ENCODE measurements at places on chromosomes 4 and X.

- DNase-seq = peak; percentile 60
Observed at GRCh38 chr4:172143605-172144314, 330.6 kb downstream of the GALNTL6 start.

DNA sequence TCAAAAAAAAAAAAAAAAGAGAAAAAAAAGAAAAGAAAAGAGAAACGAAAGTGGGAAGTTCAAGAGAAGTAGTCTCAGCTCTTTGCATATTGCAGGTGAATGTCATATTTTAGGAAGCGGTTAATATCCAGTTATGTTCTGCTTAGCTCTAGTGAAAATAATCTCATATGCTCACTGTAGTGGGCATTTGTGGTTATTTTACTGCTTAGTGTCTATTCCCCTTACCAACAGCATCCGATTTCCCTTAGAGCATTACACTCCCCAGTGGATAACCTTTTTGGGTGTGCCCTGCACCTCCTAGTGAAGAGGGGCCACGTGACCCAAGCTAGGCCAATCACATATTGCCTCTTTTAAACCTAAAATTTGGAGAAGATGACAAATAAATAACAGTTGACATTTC, 111.2 kb upstream of the ZNF827 start:
- DNase-seq = no peak

- no peak for DNase-seq
Observed at GRCh38 chr4:75985116-75985515, 5.6 kb downstream of the SDAD1 start.

DNA sequence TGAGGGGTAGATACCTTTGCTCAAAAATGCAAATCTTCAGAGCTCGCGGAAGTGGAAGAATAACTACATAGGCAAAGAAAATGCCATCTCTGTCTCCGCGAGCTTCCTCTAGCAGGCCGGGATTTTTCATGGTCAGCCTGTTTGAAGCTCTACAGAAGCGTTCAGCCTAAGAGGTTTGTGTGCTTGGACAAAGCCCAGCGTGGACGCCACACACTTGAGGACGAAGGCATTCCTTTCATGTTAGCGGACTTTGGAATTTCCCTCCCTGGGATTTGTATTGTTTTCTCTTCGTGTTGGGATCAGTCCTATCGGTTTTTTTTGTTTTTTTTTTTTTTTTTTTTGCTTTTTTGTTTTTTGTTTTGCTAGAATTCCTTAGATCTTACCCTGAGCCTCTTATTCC, 53.7 kb downstream of the SMIM31 start:
- no peak for DNase-seq

- no peak for DNase-seq
Observed at GRCh38 chr4:151223465-151223864, 53.5 kb upstream of the PRSS48 start.

DNA sequence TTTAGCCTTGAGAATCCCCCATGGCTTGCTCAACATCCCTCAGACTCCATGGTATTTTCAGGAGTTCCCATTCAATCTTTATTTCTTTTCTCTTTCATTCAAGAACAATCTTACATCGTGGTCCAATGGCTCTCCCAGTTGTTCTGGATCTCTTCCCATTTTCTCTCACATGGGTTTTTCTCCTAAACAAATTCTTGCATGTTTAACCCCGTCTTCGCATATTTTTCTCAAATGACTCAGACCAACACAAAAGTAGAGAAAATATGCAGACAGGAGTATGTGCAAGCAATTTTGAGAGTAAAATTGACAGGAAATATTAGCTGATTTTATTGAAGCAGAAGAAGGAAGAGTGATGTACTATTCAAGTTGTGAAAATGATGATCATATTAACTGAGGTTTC, 396.4 kb upstream of the TRAM1L1 start:
- no peak for DNase-seq

GRCh38 chrX:19902110-19902509, 14.7 kb upstream of the SH3KBP1 start:
- no peak for DNase-seq

DNA sequence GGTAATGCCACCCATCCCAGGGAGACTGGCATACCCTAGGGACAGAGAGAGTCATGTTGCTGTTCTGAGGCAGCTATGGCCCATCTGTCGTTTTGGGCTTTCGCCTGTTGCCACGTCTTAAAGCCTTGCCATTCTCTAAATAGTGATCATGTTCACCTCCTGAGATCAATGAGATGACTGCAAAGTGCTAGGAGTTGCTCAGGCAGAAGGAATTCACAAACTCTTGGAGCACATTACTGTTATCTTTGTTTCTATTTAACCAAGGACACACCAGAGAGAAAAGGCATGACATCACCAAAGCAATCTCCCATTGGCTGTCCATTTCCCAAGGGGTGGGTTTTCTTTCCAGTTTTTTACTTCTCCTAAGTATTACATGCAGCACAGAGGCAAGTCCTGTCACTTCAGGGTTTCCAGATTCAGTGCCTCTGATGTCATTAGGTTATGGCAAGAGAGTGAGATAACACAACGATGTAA, 37.1 kb upstream of the SETD7 start:
- DNase-seq = no peak

GRCh38 chr4:139584013-139584412, 28.0 kb upstream of the SETD7 start:
- no peak for DNase-seq

DNA sequence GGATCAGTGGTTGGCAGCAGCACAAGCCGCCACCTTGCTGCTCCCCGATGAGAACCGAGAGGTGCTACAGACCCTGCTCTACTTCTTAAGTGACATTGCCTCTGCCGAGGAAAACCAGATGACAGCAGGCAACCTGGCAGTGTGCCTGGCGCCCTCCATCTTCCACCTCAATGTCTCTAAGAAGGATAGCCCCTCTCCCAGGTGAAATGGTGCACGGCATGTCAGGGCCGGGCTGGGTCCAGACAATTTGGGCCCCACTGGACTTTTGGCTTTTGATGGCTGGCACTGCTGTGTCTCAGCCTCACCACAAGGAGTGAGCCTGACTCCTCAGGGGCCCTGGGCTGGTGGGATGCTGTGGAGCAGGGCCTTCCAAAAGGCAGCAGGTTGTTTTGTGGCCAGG, 74.1 kb downstream of the STARD8 start:
- DNase-seq = no peak

DNA sequence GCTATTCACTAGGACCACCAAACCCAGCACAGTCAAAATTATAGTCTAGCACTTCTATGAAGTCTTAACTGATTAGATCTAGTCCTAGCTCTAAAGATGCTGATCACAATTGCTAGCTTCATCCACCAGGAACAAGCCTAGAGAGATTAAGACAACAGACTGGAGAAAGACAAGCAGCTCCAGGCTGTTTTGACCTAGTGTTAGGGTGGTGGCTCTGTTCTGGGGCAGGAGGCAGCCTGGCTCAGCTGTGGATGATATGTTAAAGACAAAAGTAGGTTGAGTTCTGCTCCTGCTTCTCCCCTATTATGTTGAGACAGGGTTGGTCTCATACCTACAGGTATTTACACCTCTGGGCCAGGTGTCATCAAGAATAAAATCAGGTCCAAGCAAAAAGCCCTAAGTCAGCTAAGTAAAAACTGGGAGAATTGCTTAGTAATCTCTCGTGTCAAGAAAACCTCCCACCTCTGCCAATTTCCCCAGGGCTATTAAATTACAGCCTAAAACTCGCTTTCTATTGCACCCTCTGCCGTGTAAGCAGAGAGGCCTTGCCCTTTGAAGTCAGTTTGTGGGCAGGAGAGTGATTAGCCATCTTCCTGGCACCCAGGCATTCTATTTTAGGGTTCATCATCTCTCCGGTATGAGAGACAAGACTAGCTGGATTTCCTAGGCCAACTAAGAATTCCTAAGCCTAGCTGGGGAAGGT, 39.9 kb downstream of the RAB40AL start:
- no peak for DNase-seq

GRCh38 chrX:87621697-87622096, 104.1 kb downstream of the KLHL4 start:
- DNase-seq = no peak

- DNase-seq = peak; percentile 40
Observed at GRCh38 chr4:2290974-2291704, 29.2 kb upstream of the MXD4 start.

DNA sequence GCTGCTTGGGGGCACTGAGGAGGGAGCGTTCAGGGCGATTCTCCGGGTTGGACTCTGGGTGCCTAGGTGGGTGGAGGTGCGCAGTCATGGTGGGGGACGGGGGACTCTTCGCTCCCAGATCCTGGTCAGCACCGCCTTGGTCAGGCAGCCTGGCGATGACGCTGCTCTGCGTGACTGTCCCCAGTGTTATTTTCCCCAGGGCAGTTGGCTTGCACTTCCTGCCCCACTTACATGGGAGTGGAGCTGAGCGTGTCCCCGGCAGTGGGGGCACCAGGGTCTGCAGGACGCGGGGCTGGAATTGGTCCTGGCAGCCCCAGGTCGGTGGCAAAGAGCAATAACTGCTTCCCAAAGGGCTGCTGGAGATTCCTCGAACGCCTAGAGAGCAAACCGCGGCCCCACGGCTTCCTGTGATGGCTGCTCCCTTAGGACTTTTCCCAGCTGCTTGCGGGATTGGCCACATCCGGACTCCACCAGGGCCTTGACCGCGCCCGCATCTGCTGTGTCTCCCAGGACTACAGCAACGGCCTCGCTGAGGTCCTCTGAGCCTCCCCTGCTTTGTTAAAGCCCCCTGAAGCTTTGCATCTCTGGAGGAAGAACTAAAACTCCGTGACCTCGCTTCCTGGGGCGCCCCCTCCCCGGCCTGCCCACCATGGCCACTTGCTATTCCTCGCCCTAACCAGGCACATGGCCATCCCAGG, 35.3 kb upstream of the GPR78 start:
- DNase-seq = no peak

GRCh38 chrX:155893521-155893920, 12.4 kb downstream of the VAMP7 start:
- peak; percentile 17 for DNase-seq

- no peak for DNase-seq
Observed at GRCh38 chrX:72003811-72004750, 93.4 kb downstream of the NHSL2 start.

DNA sequence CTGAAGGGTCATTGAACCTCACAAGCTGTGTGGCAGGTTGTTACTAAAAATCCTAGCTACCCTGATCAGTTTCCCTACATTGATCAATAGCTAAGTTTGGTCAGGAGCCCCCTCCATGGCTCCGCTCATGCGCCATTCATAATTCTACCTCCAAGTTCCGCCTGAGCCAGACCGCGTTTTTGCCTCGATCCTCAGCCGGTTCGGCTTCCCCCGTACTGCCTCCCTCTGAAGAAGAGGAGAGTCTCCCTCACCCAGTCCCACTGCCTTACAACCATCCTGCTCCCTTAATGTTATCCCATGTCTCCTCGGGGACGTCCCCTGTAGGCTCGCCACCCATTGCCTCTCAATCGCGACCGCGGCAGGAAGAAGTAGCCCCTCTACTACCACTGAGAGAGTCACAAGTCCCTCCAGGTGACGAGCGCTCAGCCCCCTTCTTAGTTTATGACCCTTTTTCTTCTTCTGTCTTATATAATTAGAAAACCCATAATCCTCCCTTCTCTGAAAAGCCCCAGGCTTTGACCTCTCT, 158.2 kb downstream of the DEFB131A start:
- no peak for DNase-seq

- no peak for DNase-seq
Observed at GRCh38 chr4:4913147-4913561, 53.7 kb downstream of the MSX1 start.

- DNase-seq = peak; percentile 61
Observed at GRCh38 chrX:136954930-136955329, 74.4 kb upstream of the RBMX start.

DNA sequence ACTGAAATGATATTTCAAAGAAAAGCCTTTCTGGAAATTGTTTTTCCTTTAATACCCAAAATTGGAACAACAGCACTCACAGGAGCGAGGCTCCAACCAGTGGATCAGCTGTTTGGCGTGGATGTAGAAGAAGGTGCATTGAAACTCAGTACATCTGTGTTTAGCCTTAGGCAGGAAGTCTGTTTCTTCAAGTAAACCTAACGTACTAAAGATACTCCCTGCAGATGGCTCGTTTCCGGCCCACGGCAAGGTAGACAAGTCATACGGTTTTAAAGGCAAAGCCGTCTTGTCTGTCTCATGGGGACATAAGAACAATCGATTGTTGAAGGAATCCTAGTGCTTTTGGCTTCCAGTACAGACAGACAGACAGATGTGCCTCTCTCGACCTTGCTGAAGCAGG, 50.0 kb upstream of the CLCN4 start:
- DNase-seq = no peak

DNA sequence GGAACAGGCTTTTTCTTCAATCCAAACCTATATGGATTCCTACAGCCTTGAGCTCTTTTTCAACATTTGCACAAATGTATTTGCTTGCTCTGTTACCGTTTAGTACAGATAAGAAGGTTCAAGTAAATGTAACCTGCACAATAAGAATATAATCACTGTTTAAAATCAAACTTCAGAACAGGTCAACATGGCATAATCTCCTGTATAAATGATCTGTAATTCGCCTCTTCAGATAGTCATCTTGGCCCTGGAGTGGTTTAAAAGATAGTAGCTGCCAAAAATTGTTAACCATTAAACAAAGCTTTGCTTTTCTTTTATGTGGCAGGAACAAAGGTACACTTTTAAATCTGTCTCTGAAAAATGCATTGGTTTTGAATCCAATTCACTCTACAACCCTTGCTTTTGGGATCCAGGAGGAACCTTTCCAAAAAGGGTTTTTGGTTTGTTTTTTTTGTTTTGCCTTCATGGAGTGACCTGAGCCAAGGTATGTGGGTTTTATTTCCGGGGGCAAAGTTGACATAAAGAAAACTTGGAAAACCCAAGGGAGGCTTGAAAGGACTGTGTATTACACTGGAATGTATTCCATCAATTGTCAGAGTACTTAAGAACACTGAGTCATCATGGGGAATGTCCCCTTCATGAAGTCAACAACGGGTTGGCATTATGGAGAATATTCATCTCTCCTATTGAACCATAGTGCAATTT, 210.4 kb upstream of the HCCS start:
- no peak for DNase-seq

DNA sequence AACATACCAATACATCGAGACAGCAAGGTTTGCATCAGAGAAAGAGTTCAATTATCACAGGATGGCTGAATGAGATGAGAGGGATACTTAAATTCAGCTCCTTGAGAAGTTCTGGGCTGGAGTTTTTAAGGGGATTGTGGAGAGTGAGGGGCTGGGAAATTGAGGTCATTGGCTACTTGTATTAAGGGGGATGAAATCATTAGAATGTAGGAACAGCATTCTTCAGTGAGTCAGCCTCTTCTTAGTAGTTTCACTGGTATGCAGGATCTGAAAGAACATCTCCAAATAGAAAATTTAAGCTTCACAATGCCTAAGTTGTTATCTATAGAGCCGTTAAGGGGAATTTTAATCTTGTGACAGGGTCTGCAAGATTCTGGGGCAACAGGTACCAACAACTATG, 211.6 kb upstream of the TAPT1 start:
- DNase-seq = no peak

DNA sequence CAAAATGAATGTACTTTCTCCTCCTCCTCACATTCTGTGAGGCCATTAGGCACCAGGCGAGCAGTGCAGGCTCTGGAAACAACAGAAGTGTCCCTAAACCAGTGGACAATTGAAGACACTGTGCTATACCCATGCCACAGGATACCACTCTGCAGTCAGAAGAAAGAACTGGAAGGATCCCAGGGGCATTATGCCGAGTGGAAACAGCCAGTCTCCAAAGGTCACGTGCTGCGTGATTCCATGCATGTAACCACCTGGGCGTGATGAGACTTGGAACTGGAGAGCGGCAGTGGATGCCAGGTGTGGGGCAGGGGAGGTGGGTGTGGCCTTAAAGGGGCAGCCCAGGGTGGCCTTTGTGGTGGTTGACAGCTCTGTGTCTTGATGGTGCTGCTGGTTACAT, 139.4 kb downstream of the EVC2 start:
- no peak for DNase-seq
